ENCODE measurements at places on chromosomes 2 and 18.
A peak's percentile ranks its signal among the peaks of the same experiment; 100 is the strongest.

DNA sequence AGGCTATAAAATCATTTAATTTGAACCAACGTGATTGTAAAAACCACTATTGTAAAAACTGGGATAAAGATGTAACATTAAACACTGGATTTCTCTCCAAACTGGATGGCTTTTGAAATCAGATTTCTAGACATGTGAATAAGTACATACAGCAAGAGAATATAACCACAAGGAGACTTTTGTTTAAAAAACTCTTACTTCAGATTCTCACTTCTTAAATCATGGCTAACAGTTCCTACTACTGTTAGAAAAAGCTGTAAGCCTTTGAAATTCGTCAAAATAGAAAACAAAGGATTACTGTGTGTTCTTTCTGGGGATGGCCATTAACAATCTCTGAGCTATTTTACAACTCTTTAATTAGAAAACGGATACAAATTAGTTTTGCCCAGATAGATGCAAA, 39.4 kb upstream of the SH3BP4 start:
- DNase-seq = no peak

GRCh38 chr18:10264260-10264659, 190.2 kb upstream of the APCDD1 start:
- DNase-seq = no peak

GRCh38 chr2:866009-866680, 84.5 kb upstream of the SNTG2 start:
- no peak for DNase-seq

DNA sequence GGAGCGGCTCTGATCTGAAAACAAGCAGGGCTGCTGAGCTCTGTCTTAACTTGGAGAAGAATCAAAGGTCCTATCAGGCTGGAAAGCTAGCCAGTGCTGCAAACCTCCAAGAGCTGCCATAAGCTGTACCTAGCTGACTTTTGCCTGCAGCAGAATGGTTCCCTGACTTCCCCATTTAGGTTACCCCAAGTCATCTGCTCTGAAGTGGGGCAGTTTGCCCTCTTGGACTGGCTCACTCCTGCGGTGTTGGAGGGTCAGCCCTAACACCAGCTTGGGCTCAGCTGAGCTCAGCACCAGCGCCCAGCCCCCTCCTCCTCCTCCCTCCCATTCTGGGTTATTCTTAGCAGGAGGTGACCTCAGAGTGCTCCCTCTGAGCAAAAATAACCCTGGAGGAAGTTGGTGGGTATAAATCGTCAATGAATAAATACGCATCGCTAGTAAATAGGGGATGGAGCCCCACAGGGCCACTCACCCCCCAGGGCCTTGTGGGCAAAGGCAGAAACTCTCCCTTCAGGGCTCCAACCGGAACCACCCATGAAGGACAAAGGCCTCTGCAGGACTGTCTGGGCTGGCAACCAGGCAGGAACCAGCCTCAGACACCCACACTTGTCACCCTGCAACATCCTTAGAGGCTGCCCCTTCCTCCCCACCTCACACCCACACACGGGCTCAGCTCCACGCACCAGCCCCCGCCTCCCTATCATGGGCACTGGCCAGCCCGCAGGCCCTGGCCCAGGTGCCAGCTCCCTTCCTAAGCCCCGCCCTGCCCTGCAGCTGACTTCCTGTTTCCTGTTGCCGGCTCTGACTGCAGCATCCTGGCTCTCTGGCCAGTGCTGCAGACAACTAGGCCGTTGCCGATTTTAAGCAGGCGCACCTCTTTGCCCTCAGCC, 46.9 kb downstream of the DNMT3A start:
- DNase-seq = peak; percentile 41

GRCh38 chr2:86087936-86088850, 17.5 kb downstream of the POLR1A start:
- DNase-seq = no peak

DNA sequence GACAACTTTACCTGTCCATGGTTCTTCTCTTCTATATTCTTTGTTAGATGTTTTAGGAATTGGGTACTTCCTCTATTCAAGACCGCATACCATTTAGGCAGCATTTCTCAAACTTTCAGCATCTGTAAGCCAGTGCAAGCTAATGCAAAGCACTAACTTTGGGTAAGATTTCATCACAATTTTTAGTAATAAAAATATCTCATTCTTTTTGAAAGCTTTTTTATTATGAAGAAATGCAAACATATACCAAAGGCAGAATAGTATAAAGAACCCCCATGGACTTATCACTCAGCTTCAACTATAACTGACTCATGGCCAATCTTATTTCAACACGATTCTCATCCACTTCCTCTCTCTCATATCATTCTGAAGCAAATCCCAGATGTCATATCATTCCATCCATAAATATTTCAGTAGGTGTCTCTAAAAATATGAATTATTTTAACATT, 32.9 kb downstream of the INO80C start:
- no peak for DNase-seq

GRCh38 chr2:153971855-153972254, 100.1 kb downstream of the GALNT13 start:
- DNase-seq = no peak

DNA sequence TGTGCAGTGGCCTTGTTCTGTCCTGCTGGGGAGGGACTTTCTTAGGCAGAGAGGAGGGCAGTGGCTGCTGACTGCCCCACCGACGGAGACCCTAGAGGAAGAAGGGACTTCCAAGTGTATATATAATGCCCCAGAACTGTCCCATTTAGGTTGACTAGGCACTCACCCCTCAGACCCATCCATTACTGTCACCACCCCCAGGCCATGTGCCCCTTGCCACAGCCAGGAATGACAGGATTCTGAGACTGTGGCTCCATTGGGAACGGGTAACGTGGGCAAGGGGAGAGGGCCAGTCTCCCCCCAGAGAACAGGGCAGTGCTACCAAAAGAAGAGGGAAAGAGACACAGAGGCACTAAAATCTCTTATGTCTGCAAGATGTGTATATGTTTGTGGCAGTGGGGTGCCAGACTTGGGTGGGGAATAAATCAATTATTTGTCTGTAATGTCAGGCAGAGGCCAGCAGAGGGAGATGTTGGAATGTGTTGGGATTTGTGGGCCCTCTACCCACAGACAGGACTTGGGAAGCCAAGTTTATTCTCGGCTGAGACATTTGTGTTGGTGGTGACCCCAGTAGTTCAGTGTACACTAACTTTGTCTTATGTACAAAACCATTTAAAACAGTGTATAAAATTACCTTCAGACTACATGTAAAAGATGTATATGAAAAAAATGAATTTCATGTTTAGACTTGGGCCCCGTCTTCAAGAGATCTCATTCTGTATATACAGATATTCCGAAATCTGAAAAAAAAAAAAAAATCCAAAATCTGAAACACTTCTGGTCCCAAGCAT, 24.0 kb upstream of the TMEM37 start:
- DNase-seq = no peak

DNA sequence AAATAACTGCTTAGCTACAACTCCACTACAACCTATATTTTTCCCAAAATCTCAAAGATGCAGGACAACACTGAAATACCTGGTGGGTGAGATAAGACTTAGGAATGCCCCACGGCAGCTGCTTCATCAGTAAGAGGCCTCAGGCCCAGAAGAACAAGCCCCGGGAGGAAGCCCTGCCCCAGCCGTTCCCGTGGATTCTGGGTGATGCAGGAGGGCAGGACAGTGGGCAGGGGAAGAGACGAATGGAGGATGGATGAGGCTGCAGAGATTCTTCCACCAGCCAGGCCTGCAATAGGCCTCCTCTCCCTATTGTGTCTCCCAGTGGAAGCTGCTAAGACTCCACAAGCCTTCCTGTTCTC, 197.9 kb upstream of the HDAC4 start:
- DNase-seq = no peak

DNA sequence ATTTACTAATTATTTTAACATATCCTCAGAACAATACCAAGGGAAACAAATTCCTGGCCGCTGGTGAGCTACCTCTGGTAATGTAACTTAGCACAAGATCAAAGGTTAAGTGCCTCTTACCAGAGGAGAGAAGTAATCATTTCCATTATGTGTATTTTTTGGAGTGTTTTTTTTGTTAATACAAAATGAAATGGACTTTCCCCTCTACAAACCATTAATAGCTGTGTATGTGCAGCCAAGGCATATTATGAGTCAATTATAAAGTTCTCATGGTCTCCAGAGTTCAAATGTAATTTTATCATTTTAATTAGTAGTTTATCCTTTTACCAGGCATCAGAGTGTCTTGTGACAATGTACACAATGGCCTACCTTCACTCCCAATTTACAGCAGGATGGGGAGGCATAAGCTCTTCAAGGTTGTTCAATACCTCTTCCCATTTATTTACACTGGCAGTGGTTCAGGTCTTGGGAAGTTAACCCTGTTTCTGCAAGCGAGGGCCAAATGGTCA, 242.2 kb downstream of the TGIF1 start:
- DNase-seq = no peak

DNA sequence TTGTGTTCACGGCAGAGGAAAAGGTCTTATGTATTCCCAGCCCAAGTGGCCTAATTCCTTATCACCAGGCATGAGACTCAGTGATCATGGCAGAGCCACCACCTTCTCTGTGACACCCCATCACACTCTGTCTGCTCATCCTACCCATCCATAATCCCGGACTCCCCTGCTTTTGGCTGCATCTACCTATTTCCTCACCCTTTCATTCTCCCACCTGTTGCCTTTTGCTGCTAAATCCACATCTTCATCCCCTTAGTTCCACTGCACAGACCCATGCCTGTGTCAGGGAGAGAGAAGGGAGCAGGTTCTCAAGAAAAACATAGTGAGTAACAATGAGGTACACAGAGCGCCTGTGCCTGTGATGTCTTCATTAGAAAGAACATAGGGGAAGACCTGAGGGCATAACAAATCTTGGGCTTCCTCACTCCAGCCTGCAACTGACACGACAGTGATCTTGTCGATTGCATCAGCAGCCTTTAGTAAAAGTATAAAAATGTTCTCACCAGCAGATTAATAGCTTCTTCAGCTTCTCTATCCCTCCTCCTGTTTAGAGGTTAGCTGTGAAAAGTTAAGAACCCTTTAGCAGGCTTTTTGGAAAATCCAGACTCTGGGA, 246.5 kb upstream of the SPRED2 start:
- no peak for DNase-seq

- DNase-seq = no peak
Measured at GRCh38 chr2:109014476-109014875, 25.5 kb upstream of the EDAR start.

DNA sequence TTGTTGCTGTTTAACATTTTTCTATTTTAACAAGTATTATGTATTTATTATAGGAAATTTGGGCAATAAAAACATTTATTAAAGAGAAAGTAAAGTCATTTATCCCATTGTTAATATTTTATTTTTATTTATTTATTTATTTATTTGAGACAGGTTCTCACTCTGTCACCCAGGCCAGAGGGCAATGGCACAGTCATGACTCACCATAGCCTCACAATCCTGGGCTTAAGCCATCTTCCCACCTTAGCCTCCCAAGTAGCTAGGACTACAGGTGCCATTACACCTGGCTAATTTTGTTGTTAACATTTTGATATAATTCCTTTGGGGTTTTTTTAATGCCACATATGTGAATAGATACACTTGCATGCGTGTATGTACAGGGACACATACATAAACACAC, 165.9 kb upstream of the STON1 start:
- DNase-seq = no peak

DNA sequence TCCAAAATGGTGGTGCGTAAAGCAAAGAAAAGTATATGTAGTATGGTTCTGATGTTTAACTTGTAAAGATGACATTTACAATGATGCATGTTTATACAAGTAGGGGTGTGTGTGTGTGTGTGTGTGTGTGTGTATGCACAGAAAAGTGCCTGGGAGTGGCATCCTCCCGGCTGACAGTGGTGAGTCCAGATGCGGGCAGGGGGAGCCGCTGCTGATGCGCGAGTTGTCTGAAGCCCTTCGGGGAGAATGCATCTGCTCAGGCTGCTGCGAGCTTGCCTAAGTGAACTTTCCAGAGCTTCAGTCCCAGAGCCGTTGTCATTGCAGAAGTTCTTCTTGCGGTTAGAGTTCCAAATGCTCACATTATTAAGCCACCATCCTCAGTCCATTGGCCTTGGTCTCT, 429.7 kb upstream of the HS6ST1 start:
- no peak for DNase-seq

DNA sequence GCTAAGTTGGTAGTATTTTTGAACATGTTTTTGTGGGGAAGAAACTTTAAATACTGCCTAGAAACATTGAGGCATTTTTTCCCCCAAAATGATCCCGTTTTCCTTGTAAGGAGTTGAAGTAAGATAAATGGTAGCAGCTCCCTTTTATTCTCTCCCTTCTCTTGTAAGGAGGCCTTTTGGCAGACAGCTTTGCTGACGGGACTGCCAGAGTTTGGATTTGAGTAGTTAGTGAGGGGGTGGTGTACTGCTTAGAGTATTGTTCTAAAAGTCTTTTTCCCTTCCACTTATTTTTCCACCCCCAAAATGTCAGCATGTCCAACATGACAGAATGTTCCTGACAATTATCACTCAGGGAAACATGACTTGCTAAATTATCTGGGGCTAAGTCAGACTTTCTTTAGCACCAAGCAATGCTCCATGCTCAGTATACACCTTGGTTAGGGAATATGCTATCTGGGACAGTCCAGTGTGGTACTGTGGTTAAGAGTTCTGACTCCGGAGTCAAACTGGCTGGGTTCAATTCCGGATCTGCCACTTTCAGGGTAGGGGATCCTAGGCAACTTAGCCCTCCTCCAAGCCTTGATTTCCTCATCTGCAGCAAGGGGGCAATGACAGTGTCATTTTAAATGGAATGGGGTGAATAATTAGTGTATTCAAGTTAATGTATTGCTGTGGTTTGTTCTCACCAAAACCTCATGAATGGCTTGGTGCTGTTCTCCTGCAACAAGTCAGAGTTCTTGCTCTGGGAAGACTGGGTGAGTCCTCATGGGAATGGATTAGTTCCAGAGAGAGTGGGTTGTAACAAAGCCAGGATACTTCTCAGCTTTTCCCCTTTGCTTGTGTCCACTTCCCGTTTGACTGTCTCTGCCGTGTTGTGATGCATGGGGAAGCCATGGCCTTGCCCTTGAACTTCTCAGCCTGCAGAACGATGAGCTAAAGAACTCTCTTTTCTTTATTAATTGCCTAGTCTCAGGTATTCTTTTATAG, 116.2 kb downstream of the TANC1 start:
- no peak for DNase-seq

- no peak for DNase-seq
Measured at GRCh38 chr2:217216982-217217381, 357.1 kb upstream of the TNP1 start.

DNA sequence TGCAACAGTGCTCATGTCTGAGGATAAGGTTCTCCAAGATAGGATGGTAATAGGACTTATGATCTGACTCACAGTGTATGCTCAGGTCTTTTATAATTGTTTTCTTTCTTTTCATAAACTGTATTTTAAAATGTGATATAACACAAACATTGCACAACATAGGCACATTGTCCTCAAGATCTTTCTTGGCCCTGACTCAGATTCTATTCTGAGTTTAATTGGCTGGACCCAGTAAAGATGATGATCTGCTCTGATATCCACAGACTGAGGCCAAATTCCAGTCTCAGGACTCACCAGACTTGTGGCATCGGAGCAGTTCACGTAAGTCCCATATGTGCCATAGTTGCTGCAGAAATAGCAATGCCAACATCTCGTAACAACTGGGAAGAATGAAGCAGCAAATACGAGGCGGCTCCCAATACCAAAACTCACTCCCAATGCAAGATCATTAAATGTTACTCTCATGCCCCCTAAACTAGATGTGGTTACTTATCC, 448.9 kb upstream of the SLC14A2 start:
- no peak for DNase-seq

- DNase-seq = no peak
Measured at GRCh38 chr2:71465961-71466300, 12.6 kb downstream of the DYSF start.
